GM13976 (cell line): ENCODE measurements at places on chromosomes 1 and 21.

DNA sequence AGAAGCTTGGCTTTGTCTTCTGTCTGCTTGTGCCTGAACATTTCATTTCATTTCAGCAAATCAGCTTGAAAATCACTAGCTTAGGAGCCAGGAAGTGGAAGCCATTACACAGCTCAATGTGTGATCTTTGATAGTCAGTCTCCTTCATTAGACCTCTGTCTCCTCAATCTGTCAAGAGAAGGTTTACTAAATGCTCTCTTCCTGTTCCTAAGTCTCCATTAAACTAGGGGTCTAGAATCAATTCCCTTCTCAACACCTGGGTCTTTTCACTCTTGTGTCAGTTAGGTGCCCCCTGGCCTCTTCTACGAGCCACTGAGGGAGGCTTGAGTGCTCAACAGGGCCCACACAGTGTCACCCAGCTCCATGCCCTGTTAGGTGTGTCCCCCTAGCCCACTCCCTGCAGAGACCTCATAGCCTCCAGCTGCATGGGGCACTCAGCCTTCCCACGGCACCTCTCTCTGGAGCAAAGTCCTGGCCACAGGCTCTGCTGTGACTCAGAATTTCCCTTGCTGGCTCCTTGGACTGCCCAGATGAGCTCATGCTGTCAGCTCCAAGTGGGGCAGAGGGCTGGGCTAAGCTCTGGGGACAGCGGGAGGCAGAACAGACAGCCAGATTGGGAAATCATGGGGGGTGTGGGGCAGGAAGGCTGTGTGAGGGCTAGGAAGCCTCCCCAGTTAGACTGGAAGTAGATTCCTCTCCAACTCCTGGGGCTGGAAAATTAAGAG, 115.7 kb upstream of the IPO9 start:
- no peak for DNase-seq

DNA sequence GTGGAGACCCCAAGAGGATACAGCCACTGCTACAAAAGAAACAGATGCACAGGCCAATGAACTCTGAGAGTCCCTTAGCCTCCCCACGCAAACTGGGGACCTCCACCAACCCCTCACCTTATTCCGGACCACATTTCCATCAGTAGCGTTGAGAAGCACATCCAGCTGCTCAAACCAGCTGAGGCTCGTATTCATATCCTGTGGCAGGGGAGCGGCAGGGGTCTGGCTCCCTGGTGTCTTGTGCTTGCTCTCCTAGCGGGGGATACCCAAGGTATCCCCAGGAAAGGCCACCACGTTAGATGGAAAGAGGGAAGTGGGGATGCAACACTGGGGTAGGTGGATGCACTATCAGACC, 481 bp downstream of the CCDC163 start:
- DNase-seq = peak; percentile 37

DNA sequence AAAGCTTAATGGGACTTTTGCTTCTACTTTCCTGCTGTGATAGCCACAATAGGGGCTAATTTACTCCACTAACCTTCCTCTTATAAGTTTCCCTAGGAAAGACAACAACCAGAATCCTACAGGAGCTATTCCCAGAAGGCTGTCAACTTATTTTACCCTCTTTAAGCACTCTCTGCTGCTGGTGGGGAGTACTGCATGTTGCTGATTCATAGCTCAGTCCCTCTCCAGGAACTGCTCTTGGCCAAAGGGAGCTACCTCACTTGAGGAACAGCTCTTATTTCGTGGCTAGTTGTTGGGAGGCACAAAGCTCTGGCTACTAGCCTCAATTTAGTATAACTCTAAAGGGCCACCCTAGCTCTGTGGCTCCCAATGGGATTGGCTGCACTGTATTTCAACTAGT, 37.2 kb downstream of the ADSS2 start:
- no peak for DNase-seq

GRCh38 chr1:54723985-54724384, 8.3 kb downstream of the TTC4 start:
- no peak for DNase-seq

GRCh38 chr21:38182370-38182985, 74.3 kb upstream of the KCNJ15 start:
- DNase-seq = no peak

GRCh38 chr1:224533517-224533916, 82.6 kb upstream of the CNIH3 start:
- DNase-seq = no peak

DNA sequence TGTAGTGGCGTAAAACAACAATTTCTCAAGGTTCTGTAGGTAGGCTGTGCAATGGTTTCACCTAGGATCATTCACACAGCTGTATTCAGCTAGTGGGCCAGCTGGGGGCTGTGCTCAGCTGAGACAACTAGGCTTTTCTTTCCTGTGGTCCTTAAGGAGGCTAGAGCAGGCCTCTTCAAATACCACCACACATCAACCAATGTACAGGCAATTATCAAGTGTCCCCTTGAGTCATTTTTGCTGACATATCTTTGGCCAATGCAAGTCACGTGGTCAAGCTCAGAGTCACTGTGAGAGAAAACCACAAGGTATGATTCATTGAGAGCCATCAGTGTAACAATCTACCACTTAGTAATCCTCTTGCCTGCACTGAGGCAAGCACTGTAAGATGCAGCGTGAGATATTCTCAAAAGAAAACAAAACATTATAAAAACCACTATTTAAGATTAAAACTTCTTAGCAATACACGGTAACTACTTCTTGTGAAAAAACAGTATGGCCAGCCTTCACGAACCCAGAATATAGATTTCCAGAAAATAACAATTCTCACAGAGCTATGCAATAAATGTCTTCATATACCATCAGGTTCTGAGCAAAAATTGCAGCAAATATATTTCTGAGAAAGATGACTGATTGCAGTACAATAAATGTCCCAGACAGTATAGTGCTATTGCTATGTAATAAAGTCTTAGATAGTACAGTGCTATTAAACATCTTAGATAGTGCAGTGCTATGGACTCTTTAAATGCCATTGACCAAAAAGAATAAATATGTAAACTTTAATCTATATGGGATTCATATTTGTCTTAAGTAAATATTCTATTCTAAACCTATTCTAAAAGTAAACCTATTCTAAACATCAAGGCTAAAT, 55.3 kb downstream of the NME7 start:
- no peak for DNase-seq

DNA sequence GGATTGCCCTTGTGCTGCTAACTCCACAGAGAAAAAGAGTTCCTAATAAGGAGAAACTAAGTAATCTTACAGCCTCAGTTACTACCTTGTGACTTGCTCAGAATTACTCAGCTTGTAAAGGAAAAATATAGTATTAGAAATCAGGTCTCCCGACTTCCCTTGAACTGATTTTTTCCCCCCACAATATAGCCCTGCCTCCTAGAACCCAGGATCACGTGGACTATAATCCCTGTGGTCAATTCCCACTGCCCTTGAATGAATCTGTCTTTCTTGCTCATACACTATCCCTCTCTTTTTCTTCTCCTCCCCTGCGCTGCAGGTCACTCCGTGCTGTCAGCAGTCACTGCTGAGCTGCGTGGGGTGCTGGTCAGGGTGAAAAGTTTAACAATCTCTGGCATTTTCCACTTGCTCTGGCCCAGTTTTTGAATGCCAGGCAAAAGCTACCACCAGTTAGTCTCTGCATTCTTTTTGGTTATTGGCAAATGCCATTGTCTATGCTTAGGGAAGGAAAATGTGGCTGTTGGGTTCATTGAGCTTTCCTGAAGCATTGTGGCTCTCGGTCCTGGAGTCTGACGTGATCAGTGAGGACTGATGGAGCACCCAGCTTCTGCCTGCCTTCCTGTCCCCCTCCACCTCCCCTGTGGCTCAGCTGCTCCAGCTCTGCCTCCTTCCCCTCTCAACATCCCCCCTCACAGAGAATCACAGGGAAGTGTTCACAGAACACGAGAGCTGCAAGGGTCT, 1.9 kb upstream of the MYOC start:
- no peak for DNase-seq

DNA sequence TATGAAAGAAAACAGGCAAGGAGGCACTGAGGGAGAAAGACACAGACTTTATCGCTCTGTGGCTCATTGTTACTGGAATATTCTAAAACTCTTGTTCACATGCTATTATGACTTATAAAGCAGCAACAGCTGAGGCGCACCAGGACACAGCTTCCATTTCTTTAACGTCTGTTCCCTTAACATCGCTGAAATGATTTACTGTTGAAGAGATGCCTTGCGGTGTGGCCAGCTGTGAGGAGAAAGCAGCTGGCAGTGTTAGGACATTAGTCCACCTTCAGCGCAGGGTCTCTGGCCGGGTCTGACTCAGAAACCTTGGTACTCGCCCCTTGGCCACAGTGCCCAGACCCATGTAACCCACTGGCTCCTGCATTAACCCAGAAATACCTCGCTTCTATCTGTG, 3.1 kb upstream of the PER3 start:
- DNase-seq = no peak

GRCh38 chr1:64960731-64961130, 5.6 kb downstream of the JAK1 start:
- DNase-seq = peak; percentile 44

- no peak for DNase-seq
These were observed 562.6 kb downstream of the PTPRU start for GRCh38 chr1:29798699-29799566.

GRCh38 chr1:170254371-170254770, 108.6 kb downstream of the NTMT2 start:
- no peak for DNase-seq

GRCh38 chr1:90557706-90558105, 159.4 kb downstream of the BARHL2 start:
- DNase-seq = no peak

GRCh38 chr1:19814681-19815503, at the start of gene RNF186:
Gene RNF186 (minus strand): TSS chr1:19815283. CDS start chr1:19815101, 182 bp downstream.
- DNase-seq = no peak

GRCh38 chr1:163240705-163241104, 38.0 kb upstream of the RGS5 start:
- DNase-seq = no peak

GRCh38 chr1:223136086-223136485, 7.0 kb downstream of the TLR5 start:
- no peak for DNase-seq

DNA sequence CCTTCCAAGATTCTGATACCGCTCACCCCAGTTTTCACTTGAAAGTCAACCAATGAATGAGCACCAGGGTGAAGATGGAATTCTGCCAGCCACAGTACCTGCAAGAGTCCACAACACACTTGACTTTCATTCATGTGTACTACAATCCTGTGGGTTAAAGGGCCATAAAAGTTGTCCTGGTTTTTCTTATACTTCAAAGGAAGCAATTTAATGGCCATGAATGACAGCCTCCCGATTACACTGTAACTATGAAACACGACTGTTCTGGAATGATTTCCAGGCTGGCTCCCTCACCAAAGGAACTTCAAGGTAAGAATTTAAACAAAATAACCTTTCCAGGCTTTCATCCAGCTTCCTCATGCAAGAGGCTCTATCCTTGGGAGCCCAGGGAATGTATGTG, 502.8 kb downstream of the SMYD3 start:
- no peak for DNase-seq

GRCh38 chr1:59340411-59341307, 43.8 kb downstream of the FGGY start:
- DNase-seq = no peak

DNA sequence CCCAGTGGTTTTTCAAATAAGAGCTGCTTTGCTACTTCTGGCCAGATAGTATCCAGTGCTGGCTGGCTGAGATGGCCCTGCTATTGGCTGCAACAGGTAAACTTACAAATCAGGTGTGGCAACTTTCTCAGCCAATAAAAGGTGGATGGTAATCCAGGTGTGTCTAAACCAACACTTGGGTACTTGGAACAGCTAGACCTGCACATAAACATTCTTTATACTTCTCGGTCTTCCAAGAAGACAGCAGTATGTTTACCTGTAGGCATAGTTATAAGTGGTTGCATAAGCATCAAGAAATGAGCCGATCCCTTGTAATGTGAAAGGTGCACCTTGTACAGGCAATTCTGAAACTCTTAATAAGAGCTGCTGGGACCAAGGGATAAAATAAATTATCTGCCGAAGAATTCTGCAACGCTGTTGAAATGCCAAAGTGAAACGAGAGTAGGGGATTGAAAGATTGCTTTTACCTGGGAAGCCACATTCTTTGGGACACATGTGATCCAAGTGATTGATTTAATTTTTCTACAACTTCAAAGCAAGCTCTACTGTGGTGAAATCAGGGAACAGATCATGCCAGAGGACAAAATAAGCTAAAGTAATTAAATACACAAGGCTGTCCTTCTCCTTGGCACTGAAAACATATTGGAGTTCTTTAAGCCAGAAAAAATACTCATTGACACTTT, at the start of gene CLDN8:
Gene CLDN8, minus strand, starts transcription at position 57 of the 683 bp plus-strand sequence. CDS start 172 bp downstream, outside the sequence.
- DNase-seq = no peak

DNA sequence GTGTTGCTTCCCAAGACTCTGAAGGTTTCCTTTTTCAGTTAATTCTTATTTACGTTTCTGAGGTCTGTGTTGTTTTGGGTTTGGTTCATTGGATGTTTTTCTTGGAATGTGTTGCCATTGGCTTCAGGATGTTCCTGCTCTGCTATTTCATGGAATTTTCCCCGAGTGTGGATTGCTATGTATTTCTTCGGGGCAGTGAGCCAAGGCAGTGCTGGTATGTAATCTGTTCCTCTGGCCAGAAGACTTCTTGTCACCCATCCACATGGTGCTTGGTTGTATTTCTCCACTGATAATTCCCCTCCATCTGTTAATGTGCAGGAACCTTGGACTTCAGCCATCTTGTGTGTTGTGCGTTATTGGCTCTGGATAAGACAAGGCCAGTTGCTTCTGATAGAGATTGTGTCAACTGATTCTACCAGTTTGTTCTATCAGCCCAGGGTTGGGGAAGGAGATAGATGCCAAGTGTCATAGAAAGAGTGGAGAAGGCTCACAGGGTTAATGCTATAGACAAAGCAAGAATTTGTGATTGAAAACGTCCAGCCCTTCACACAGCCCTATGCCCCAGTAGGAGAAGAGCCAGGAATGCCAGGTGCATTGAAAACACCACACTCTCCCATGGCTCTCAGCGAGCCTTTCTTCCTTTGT, 505.2 kb downstream of the PLPP3 start:
- no peak for DNase-seq

GRCh38 chr1:18948913-18949685, 7.4 kb downstream of the IFFO2 start:
- DNase-seq = no peak

DNA sequence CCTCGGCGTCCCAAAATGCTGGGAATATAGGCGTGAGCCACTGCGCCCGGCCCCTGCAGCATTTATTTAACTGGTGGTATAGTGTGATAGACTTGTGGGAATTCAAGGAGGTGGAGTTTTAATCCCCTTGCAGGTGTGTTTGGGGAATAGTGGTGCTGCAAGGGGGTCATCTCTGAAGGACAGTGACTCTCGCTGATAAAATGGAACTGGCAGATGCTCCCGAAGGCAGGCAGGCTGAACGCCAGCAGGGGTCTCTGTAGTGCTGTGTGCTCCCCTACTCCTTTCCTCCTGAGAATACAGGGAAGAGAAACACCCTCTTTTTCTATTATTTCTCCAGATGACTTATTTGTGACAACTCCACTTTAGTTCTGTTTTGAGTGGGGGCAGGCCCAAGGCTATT, 4.0 kb downstream of the OSCP1 start:
- DNase-seq = peak; percentile 44

- DNase-seq = no peak
These were observed 118.6 kb upstream of the IFFO2 start for GRCh38 chr1:19074902-19075721.
